Karpas-422 (cell line): ENCODE measurements at places on chromosomes 7 and 10. TPM values are rescaled to one million over a fixed set of nuclear protein-coding genes. Genes with fewer than 3 reads are reported as not detected.

DNA sequence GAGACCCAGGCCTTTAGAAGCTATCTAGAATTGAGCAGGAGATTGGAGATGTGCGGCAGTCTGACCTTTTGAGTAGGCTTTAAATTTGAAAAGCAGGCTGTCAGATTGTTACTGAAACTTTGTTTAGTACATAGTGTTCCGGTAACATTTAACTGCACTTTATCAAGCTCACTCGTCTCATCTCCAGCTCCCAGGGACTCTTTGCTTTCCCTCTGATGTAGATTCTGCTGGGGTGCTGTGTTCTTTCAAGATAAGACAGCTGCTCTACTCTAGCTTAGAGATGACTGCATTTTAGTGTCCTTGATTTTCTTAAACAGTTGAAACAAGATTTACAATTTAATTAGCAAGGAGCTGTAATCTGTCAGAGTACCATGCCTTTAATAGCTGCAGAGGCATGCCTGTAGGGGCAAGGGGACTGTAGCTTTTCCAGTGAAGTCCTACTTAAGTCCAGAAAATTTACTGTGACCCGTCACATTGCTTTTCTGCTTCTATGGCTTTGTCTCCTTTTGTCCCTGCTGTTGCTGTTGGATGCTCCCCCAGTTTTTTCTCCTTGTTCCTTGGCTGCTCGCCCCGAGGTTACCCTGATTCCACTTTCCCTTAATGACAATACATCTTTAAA is 56.4 kb upstream of the MTPN start:
- H3K36me3 ChIP-seq, result no peaks in the 10 kb centered on the region
- H3K27me3 ChIP-seq, result no peaks in the 10 kb centered on the region
- no peak overlapping the region for H3K27ac ChIP-seq
- no peak overlapping the region for H3K4me3 ChIP-seq
- H3K4me1 ChIP-seq, result peaks cover 7% of the 10 kb centered on the region

The CALCR gene
- total RNA-seq, result not detected in 2 replicates

- H3K4me3 ChIP-seq, result no peak overlapping the region
- H3K27ac ChIP-seq, result no peak overlapping the region
- no peaks in the 10 kb centered on the region for H3K4me1 ChIP-seq
- no peaks in the 10 kb centered on the region for H3K27me3 ChIP-seq
- no peak for DNase-seq
- H3K36me3 ChIP-seq, result no peaks in the 10 kb centered on the region
Observed at GRCh38 chr7:132476541-132476940, 99.7 kb downstream of the PLXNA4 start.

DNA sequence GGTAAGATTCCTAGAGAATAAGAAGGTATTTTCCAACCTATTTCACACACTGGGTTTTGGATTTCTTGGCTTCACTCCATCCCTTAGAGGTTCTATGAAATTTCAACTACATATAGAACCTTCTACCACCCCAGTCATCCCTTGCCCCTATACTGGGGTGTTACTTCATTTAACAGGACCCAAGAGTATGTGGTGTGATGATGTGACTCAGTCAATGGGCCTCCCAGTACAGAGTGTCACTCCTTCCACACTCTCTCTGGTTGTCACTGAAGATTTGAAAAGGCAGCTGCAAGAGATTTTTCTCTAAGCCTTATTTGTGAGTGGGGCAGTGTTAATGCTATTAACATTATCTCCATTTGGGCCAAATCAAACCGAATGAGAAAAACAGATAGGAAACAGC is 33.5 kb downstream of the FGFBP3 start:
- H3K36me3 ChIP-seq, result no peaks in the 10 kb centered on the region
- H3K4me1 ChIP-seq, result no peaks in the 10 kb centered on the region
- no peak overlapping the region for H3K27ac ChIP-seq
- no peak for DNase-seq
- H3K27me3 ChIP-seq, result no peaks in the 10 kb centered on the region

The MPP7 gene
- 0.47 and 0.56 TPM in 2 replicates for total RNA-seq

GRCh38 chr10:77641788-77642397 is 4.3 kb upstream of the KCNMA1 start:
- peaks cover 18% of the 10 kb centered on the region for H3K4me1 ChIP-seq
- H3K4me3 ChIP-seq, result no peak overlapping the region
- no peaks in the 10 kb centered on the region for H3K36me3 ChIP-seq
- H3K27me3 ChIP-seq, result 0 out of 2 replicates have a peak, but pooled peaks cover under 1% of the 10 kb centered on the region
- peak; percentile 91 for DNase-seq
